NCI-H1417 (cell line): ENCODE measurements at places on chromosomes 5 and 9.

DNA sequence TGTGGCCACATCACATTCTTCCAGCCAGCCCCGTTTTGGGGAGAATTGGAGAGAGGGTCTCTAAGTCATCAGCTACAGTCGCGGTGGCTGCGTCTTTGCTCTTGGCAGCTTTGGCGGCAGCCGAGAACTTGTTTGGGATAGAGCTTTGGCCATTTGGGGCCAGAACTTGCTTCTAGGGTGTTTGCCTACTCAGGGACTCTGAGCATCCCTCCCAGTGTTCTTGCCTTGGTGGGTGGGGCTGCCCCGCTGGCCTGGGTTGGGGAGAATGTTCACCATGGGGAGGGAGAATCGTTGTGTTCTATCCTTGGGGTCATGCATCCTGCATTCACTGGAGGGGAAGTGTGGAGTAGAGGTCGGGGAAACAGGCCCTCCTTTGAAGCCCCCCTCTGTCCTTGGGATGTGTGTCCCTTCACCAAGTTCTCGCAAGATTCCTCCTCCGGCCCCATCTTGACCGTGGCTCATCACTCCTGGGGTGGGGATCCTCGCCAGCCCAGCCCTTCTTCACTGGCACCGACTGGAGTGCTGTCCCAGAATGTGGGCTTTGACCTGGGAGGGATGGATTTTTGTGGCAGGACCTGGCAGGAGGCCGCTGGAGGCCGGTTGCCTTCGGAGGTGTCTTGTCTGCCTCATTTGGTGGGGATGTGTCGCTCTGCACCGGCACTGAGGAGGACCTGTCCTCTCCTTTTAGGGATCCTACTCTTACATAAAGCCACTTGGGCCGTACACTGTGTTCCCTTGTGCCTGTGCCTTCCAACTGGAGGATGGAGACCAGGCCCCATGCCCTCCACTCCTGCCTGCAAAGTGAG lies 3.5 kb downstream of the PHF2 start:
- DNase-seq, result no peak

GRCh38 chr5:140795259-140795641 lies 598 bp downstream of the PCDHA2 start:
- DNase-seq, result no peak

DNA sequence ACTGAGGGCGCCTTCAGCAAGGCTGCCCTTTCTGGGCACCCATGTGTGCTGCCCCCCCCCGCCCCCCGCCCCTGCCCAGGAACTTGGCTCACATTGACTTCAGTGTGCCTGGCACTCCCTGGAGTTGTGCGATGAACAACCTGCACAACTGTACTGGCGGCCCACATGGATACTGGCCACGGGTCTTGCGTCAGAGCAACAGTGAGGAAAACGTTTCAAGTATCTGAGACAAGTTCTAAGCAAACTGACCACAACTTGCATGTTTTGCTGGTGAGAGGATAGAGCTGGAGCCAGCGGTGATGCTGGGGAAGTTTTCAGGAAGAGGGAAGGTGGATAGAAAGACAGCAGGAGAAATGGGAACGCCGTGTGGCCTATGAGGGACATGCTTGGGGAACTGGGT lies 45.4 kb downstream of the HABP4 start:
- no peak for DNase-seq

DNA sequence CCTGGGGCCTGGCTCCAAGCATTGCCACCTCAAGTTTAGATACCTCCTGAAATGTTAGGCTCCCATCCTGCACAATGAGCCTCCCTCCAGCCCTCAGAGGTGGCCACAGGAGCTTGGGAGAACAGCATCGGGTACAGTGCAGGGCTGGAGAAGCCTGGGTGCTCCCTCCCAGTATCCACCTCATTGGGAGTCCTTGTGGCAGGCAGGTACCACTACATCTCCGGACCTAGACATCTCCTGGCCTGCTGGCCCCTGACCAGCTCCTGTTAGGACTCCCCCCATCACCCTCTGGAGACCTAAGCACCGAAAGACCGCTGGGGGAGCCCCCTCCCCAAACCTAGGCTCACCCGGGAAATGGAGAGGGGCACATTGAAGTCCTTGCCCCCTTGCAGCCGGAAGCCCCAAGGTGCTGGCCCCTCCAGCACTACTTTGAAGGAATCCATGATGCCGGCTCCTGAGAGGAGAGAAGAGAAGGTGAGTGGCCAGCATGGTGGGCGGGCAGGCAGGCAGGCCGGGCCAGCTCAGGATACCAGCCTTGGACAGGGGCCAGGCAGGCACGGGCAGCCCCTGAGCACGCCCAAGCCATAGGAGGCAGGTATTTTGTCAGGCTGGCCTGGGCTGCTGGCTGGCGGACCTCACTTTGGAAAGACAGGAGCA lies 1.2 kb downstream of the PDLIM7 start:
- DNase-seq, result peak; percentile 34

GRCh38 chr5:92916036-92916435 lies 665.0 kb downstream of the NR2F1-AS1 start:
- DNase-seq, result no peak

DNA sequence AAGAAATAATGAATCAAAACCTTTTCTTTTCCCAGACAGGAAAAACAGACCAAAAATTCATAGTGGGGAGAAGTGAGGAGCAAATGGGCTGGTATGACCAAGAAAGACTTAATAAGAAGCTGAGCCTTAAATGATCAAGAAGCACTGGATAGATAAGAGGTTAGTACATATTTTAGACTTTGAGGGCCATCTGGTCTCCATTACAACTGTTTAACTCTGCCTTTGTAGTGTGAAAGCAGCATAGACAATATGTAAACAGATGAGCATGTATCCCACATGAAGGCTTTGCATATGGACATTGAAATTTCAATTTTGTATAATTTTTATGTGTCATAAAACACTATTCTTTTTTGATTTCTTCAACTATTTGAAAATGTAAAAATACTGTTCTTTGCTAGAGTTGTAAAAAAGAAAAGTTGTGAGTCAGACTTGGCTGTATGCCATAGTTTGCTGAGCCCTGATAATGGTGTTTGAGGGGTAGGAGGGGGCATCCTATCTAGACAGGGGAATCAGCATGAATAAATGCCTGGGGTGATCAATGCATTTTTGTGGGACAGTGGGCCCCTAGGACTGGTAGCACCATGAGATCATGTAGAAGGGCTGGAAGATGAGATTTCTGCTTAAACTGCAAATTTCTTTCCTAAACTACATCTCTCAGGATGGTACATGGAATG lies 91.8 kb upstream of the GPR151 start:
- no peak for DNase-seq

GRCh38 chr5:96093340-96093739 lies 131.7 kb upstream of the ELL2 start:
- no peak for DNase-seq

GRCh38 chr9:130117816-130118632 lies 54.2 kb upstream of the NCS1 start:
- no peak for DNase-seq

GRCh38 chr5:150628936-150629485 lies 11.4 kb upstream of the SYNPO start:
- no peak for DNase-seq

DNA sequence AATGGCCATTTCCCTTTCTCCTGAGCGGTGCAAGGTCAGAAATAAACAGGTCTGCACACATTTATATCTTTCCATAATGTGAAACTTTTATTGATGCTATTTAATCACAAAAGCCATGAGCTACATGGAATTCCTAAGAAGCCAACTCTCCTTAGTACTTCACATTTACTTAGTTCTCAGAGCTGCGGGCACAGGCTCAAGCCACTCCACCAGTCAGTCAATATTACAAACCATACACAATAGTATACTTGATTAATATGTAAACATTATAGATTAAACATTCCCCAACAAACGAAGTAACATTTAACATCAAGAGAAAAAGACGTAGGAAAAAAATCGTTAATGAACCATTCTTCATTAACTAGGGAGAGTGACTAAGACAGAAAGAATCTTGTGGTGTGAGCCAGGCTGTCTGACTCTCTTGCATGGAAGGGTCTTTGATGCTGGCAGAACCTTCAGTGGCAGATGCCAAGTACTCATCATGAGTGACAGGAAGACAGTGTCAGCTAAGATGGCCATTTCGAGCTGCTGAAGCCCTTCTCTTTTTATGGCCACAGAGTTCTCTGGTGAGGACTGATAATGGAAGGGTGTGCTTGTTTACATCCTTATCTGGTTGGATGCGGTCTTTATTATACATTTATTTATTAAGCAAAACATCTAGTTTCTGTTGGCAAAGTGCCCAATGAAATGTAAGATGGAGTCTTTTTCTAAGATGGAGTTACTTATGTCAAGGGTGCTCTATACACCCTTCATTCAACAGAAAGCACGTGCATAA lies 115.5 kb upstream of the TUT7 start:
- no peak for DNase-seq

DNA sequence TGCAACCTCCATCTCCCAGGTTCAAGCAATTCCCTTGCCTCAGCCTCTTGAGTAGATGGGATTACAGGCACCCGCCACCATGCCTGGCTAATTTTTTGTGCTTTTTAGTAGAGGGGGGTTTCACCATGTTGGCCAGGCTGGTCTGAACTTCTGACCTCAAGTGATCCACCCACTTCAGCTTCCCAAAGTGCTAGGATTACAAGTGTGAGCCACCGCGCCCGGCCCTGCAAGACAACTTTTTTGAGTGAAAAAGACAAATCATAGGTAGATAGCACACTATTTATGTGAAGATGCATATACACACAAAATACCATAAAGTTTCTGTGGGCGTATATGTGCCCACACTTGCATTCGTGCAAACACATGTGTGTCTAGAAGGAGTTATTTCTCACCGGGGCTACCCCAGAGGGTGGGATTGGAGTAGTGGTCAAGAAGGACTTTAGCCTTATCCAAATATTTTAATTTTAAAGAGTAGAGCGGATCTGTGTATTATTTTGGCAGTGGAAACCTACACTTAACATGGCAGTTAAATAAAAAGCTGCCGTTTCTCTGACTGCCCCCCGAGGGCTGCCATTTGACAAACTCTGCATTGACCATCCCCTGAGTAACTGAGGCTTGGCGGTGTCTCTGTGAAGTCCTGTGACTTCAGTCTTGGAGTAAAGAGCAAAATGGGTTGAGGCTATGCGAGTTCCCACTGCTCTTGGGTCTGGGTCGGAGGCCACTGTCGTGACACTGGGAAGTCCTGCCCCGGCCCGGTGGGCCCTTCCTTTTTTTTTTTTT lies 93.4 kb upstream of the PTCH1 start:
- no peak for DNase-seq

- DNase-seq, result no peak
Measured at GRCh38 chr9:98900725-98901124, 43.0 kb upstream of the COL15A1 start.

DNA sequence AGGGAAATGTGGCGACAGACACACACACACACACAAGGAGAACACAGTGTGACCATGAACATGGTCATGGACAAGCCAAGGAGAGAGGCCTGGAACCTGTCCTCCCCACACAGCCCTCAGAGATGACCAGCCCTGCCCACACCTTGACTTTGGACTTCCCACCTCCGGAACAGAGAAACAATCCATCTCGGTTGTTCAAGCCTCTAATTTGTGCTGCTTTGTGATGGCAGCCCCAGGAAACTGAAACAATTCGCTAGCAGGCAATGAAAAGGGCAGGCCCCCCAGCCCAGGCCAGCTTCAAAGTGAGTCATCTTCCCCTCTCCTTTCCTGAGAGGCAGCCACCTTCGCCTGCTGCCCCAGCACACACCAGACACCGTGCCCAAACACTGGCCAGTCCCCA lies 47.7 kb downstream of the NSUN2 start:
- no peak for DNase-seq

- DNase-seq, result peak; percentile 22
Measured at GRCh38 chr5:79464695-79465332, 49.1 kb downstream of the HOMER1 start.

- DNase-seq, result no peak
Measured at GRCh38 chr5:159301466-159301865, 28.8 kb downstream of the IL12B start.

- DNase-seq, result peak; percentile 35
Measured at GRCh38 chr5:111223101-111223786, 940 bp upstream of the CAMK4 start.

GRCh38 chr5:156764176-156764971 lies 85.7 kb upstream of the PPP1R2B start:
- DNase-seq, result no peak

- no peak for DNase-seq
Measured at GRCh38 chr5:94192658-94193391, 425.6 kb downstream of the KIAA0825 start.

DNA sequence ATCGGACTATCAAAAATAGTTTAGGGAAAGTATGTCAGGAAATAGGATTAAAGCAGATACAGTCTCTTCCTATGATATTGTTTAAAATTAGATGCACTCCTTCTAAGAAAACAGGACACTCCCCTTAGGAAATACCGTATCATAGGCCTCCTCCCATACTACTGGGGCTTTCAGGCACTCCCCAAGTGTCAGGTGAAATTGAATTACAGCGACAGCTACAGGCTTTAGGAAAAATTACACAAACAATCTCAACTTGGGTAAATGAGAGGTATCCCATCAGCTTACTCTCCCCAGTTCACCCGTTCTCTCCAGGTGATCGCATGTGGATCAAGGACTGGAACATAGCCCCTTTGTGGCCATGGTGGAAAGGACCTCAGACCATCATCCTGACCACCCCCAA lies 110.4 kb upstream of the EPB41L4A start:
- DNase-seq, result peak; percentile 21

DNA sequence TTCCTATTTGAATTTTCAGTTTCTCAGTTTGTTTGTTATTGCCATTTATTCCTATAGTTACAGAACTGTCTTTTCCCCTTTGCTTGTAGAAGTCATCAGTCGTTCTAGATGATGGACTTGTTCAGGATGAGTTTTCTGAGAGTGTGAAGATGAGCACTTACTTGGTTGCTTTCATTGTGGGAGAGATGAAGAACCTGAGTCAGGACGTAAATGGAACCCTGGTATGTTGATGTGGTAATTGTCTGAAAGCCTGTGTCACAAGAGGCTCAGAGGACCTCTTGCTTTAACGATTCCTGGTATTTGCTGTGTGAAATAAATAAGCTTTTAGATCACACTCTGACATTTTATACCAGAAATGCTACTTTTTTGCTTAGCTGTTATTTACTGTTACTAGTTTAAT lies 50.6 kb downstream of the LNPEP start:
- no peak for DNase-seq

- no peak for DNase-seq
Measured at GRCh38 chr9:34589636-34590380, at the start of gene CNTFR. CNTFR (minus strand) TSS chr9:34589724; CDS start chr9:34568981, 20,743 bp downstream.

DNA sequence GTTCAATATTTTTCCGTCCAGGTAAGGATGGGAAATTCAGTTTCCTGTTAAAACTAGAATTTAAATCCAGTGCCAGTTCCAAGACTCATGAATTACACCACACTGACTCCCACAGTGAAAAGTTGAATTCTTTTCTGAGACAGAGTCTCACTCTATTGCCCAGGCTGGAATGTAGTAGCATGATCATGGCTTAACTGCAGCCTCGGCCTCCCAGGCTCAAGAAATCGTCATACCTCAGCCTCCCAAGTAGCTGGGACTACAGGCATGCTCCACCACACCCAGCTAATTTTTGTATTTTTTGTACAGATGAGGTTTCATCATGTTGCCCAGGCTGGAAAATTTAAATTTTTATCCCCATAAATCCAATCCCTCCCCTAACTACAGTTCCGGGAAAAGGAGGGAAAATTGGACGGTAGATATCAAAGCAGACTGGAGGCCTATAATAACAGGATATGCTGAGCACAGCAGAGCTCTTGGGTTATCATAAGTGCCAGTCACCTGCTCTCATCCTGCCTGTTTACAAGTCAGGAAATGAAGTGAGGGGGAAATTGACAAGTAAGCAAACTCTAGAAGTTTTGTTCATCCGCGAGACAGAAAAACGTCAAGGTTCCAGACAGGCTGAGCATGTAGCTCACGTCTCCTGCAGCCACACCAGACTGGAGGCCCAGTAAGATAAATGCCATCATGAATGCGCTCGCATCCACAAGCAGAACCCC lies 105.7 kb downstream of the UGCG start:
- no peak for DNase-seq

GRCh38 chr5:1884678-1885403 lies 2.1 kb upstream of the IRX4 start:
- no peak for DNase-seq
